Stimulated activated CD8-positive, alpha-beta memory T cell treated with anti-CD3 and anti-CD28 coated beads, Interleukin-4, amount 100 ng/mL, for 1 hour (primary cell): ENCODE measurements at places on chromosomes 2 and 18.

- DNase-seq = no peak
Measured at GRCh38 chr2:226408141-226408540, 391.5 kb downstream of the IRS1 start.

DNA sequence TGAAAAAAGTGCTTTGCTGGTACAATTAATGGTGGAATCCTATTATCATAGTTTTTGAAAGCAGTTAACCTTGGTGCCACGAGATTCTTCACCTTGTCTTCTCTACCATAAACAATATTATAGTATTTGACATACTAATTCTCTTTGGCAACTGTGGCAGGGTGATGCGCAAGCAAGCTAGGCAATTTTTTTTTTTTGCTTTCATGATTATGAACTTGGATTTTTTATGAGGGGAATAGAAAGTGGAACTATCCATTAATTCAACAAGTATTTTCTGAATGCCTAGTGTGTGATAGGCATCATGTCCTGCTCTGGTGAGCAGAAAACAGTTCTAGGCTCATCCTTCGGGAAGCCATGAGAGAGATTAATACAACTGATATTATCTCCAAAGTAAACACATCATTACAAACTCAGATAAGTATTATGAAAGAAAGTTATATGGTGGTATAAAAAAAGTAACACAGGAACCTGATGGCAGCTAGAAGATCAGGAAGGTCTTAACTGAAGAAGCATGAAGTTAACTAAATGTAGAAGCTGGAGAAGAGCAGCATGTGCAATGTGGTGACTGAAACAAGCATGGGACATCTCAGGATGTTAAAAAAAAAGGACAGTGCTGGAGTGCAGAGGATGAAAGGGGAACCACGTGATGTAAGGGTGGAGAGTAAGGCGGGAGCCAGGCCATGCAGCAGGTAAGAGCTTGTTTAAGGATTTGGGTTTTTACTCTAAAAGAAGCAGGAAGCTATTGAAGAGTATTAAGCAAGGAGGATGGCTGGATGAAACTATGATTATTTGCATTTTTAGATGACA is 113.7 kb downstream of the ZEB2 start:
- no peak for DNase-seq

DNA sequence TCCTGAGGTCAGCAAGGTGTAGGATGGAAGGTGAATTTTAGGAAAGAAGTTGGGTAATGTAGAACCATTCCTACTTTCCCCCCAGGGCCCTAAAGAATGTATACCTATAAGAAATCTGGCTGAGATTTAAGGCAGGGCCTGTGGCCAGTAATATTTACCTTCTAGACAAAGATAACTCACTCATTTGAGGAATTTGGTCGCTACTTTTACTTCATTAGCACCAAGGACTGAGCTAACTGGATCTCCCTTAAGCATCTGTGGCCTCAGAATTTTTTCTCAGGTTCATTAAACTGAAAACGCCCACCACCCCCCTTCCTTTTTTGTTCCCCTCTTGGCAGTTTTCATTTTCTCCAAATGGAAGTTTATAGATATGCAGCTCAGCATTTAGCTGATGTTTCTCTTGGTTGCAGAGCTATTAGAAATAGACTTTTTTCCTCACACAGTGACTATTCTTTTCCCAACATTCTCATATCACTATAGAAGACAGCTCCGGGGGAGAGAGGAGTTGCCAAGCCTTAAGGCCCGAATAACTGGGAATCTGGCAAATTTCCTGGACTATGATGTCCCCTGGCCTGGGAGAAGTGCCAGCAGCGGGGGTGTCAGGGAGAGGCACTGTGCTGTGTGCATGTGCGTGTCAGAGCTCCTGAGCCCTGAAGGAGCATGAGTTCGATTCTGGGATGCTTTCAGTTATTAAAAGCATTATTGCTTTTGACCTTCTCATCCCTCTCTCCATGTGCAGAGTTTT is 310.9 kb downstream of the PRKCE start:
- no peak for DNase-seq

- no peak for DNase-seq
Measured at GRCh38 chr2:145682546-145683157, 1162.7 kb upstream of the ZEB2 start.

DNA sequence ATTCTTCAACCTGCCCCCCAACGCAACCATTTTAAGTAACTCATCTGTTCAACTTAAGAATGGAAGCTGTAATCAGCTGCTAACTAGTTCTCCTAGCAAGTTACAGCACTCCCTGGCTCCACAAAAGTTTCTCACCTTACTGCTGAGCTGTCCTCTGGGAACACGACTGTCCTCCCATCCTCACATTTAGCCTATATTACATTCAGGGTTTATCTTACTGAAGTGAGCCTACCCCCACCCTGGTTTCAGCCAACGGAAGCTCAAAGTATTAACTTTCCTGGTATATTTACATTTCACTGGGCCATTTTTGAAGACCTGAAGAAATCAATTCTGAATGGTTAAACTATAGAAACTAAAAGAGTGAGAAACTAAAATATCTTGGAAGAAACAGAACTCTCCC is 64.9 kb upstream of the TANK start:
- no peak for DNase-seq

- DNase-seq = no peak
Measured at GRCh38 chr2:217978536-217979150, 24.2 kb downstream of the TNS1 start.

DNA sequence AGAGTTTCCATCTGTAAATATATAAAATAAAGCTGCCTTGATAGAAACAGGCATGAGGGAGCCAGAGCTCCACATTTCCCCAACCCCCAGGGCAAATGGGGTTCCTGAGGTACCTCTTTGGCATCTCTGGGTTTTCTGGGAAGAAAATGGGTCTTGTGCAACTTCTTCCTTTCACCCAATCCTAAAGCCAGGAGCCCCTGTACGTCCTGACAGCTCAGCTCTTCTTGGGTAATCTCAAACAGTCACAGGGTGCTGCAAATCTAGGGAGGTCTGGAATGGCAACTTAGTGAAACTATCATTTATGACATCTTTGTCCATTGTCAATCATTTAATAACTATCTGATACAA is 36.6 kb upstream of the STAT1 start:
- DNase-seq = no peak

DNA sequence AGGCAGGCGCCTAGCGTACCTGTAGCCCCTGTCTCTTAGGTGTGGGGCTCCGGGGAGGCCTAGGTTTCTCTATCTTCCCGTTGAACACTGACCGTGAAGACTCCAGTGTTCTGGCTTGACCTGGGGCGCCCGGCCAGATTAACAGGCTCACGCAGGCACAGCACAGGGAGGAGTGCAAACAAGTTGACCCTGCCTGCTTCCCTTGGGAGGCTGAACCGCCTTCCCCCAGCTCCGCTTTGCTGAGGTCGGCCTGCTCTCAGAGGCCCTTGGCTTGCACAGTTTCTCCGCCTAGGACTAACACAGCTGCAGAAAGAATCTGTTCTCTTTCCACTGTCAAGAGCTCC is 567 bp downstream of the PCYOX1 start:
- DNase-seq = no peak

- DNase-seq = no peak
Measured at GRCh38 chr2:224111576-224111975, 72.5 kb upstream of the SERPINE2 start.

GRCh38 chr2:45979065-45979464 is 318.1 kb upstream of the EPAS1 start:
- no peak for DNase-seq

GRCh38 chr18:63138436-63139340 is 180.9 kb downstream of the BCL2 start:
- no peak for DNase-seq

DNA sequence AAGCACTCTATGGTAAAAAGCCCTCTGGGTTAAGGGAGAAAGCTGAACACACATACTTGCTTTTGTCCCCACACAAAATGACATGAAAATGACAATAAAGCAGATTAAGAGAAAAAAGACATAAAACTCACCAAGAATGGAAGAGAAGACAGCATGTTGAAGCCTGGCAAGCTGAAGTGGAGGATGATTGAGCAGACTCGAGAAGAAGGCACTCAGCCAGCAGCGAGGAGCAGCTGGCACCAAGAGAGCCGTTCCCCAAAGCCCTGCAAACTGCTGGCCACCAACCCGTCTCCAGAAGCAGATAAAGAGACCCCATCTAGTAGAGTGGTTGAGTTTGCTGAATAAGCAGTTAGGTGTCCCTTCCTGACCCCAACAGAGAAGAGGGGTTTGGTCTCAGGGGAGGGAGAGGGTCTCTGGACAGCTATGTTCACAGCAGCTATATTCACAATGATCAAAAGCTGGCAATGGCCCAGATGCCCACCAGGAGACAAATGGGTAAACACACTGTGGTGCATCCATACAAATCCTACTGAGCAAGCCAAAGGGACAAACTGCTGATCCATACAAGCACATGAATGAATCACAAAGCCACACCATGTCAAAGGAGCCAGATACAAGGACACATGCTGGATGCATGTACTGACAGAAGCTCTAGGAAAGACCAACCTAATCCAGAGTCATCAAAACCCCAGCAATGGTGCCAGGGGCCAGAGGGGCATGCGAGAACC is 36.9 kb downstream of the FAM168B start:
- DNase-seq = no peak

GRCh38 chr2:127398239-127398590 is 10.4 kb upstream of the MAP3K2 start:
- no peak for DNase-seq

- no peak for DNase-seq
Measured at GRCh38 chr2:151657667-151658076, 76.6 kb downstream of the NEB start.

DNA sequence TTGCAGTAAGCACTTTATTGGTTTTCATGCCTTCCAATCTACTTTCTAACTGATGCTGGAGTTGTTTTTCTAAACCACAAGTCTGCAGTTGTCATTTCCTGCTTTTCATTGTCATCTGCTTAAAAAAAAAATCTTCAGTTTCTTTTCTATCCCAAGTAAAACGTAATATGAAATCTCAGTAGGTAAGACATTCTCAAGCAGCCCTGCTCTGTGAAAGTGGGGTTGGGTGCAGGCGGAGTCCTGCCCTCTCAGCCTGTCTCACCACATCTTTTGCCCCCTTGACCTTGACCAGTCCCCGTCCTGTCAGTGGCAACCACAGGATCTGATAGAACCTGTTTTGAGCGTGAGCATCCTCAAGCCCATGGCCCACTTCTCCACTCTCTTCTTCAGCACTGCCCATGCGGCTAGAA is 80.0 kb upstream of the CPO start:
- DNase-seq = no peak

DNA sequence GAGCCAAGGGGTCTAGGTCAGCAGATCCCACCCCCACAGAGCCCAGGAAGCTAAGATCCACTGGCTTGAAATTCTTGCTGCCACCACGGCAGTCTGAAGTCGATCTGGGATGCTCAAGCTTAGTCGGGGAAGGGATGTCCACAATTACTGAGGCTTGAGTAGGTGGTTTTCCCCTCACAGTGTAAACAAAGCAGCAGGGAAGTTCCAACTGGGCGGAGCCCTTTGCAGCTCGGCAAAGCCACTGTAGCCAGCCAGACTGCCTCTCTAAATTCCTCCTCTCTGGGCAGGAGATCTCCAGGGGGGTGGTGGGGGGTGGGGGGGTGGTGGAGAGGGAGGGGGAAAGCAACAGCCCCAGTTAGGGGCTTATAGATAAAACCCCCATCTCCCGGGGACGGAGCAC is 419.5 kb downstream of the NUP35 start:
- DNase-seq = no peak

DNA sequence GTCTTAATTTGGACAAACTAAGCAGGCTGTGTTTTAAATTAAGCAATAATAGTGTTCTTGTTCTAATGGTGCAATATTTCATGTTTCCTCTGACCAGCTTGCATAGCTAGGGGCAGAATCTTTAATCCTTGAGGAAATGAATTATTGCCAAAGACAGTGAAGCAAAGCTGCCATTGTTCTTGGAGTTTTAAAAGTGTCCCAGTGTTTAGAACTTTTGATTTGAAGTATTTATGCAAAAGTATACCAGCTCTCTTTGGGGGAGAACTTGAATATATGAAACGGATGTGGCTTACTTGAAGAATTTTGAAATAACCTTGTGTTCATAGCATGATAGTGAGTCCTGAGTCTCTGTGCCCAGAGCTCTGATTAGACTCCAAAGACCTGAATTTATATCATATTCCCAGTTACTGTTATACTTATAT is 33.4 kb downstream of the ITGA6 start:
- DNase-seq = no peak

DNA sequence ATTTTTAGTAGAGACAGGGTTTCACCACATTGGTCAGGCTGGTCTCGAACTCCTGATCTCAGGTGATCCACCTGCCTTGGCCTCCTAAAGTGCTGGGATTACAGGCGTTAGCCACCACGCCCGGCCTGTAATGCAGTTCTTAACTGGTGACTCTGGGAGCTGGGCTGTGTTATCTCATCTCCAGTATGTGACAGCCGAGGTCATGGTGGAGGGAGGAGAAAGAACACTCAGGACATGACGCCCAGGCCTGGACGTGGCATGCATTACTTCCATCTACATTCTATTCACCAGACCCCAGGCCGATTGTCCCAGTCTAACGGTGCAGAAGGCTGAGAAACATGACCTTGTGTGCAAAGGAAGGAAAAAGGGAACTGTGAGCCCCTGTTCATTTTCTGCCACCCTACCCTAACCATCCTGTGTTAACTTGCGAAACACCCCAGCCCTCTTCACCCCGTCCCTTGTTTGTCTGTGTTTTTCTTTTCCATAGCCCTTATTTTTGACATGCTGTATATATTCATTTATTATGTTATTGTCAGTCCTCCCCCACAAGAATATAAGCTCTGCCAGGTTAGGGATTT is 88.1 kb upstream of the ASAP2 start:
- DNase-seq = no peak
